ENCODE measurements at places on chromosomes 16 and 17. TPM values are rescaled to one million over a fixed set of nuclear protein-coding genes. Genes with fewer than 3 reads are reported as not detected.

GRCh38 chr17:40325156-40326013 is 16.4 kb downstream of the RARA start:
- no peak for DNase-seq

GRCh38 chr16:11151156-11151884 is 104.7 kb downstream of the SOCS1 start:
- no peak for DNase-seq

DNA sequence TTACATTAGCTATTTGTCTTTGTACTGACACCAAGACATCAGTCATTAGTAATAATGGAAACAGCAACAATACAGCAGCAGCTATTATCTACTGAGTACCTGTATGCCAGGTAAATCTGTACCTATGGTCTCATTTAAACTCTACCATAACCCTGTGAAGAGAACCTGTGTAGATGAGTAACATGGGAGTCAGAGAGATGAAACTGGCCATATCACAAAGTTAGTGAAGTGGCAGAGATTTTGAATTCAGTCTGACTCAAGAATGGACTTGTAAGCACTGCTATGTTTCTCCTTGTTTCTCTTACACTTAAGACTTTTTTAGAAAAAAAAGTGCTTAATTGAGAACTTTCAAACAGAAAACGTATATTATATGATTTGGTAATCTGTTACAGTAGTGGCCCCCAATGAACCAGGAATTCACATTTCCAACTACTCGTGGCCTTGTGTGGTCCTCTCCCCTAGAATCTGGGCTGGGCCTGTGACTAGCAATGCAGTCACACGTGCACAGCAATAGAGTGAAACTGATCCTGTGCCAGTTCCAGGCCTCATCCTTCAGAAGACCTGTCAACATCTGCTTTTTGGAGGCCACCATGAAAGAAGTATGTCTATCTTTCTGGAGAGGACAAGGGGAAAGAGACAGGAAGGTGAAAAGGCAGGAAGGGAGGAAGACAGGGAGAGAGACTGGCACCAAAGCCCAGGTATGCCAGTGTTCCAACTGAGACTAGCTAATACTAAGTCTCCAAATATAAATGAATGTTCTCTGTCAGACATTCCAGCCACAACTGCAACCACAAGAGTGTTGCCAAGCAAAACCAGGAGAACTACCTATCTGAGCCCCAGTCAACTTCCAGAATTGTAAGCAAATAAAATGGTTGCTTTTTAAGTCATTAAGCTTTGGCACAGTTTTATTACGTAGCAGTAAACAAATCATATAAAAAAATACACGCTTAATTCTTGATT is 12.0 kb downstream of the CRLF3 start:
- no peak for DNase-seq

GRCh38 chr17:65556014-65556909 is 5.2 kb downstream of the AXIN2 start:
- DNase-seq, result no peak

GRCh38 chr17:31549525-31550388 is 158.3 kb downstream of the RAB11FIP4 start:
- DNase-seq, result peak; percentile 62

DNA sequence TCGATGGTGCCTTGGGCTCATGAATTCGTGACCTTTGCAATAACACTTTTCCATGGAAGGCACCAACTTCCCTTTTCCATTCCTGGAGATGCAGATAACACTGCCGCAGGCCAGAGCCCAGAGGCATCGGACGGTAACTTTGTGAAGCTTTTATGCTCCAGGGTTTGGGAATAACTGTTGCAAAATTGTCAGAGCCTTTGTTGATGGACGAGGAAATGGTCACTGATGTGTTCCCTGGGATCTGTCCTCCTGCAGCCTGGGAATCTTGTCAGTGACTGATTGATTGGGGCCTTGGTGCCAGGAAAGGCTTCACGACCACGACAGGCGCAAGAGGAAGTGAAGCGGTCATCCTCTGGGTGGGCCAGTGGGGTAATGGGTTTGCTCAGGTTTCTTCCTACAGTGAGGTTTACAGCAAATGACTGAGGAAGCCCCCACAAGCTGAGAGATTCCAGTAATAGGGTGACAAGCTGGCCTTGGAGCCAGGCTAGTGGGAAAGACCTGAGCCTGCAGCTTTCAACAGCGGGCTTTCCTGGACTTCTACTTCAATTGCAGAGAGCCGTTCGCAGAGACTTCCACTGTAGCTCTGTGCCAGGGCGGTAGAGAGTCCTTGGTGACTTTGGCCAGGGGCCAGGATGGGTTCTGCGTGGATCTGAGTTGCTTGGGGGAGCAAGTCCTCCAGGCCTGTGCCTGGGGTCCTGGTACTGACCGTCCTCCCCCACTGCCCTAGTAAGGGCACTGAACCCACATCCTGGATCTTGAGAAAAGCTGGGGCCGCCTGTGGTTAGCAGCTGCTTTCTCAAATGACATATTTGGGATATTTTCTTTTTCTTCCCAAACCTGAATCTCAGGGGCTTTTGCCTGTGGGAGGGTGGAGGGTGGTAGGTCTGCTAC is 37.6 kb downstream of the PGS1 start:
- no peak for DNase-seq

DNA sequence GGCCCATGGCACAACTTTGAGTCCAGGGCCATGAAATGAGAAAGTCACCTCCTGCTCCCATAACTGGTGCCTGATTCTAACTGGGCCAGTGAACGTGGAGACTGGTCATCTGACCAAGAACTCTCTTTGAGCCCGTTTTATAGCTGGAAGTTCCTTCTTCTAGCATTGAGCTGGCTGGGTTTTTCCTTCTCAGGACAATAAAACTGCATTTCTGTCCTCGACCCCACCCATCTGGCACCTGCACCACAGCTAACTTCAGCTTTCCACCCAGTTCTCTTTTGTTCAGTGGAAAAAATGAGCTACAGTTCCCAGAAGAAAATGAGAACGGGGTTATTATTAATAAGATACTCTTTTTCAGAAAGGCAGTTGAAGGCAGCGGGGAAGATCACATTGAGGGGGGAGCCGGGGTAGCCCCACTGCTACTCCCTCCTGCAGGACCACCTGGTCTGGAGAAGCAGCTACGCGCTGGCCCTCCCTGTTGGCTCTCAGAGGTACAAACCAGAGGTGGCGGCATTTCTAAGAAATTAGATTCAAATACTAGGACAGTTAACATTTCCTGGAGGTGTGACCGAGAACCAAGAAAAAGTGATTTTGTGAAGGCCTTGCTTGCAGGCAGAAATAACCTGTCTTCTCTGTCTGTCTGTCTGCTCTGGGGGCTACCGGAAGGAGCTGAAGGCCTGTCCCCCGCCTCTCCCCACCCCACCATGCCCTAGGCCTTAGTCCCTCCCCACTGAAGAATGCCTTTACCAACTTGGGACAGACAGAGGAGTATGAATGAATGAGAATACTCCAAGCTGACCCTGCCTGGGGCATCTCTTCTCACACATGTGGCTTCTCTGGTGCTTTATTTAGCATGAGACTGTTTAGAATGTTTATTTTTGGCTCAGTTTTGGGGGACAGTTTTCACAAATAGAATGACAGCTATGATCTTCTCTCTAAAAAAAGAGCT is 123.9 kb downstream of the XYLT1 start:
- no peak for DNase-seq

DNA sequence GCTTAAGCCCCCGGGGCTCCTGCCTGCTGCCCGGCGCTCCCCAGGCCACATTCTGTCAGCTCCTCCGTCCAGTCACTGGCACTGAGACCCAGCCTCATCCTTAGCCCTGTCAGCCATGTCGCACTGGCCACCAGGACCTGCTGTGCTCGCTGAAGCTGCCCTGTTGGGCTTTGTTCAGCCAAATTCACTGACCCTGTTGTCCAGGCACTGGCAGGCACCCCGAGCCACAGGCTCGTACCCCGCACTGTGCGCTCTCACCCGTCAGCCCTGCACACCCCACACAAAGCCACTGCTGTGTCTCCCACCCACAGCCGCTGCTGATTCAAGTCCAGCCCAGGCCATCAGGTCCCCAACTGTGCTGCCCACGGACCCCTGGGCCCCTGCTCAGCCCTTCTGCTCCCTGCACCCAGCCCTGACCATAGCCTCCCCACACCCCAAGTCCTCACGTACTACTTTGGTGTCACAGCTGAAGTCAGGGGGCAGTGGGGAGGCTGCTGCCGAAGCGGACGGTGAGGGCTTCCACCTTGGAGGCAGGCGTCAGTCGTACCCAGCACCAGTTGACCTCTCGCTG is 131.5 kb upstream of the CHMP6 start:
- no peak for DNase-seq

DNA sequence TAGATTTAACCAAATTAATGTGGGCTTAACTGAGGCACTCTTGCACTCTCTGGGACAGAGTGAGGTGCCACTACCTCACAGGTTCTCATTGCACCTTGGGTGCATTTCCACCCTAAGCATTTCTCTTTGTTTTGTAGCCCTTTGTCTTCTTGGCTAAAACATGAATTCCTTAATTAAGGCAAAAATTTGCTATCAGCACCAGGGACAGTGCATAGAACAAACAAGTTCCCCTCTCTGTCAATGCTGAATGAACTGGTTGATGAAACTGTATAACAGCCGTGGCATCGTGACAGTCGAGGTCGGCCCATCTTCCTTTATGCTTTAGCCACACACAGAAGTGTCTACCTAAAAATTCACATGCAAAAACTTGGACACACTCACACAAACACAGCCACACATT is 74.8 kb downstream of the HS3ST2 start:
- DNase-seq, result no peak

Gene WNK4
- 2.1 TPM for polyA plus RNA-seq

Gene CSH1
- polyA plus RNA-seq, result not detected

Gene CYGB
- polyA plus RNA-seq, result 1.1 TPM

Gene ABCC12
- not detected for polyA plus RNA-seq

Gene TMEM132E
- polyA plus RNA-seq, result not detected
